NCI-H226 (cell line): ENCODE measurements at places on chromosomes 1 and 21.

- DNase-seq, result no peak
These were observed 106.4 kb downstream of the RGL1 start for GRCh38 chr1:183911285-183911684.

DNA sequence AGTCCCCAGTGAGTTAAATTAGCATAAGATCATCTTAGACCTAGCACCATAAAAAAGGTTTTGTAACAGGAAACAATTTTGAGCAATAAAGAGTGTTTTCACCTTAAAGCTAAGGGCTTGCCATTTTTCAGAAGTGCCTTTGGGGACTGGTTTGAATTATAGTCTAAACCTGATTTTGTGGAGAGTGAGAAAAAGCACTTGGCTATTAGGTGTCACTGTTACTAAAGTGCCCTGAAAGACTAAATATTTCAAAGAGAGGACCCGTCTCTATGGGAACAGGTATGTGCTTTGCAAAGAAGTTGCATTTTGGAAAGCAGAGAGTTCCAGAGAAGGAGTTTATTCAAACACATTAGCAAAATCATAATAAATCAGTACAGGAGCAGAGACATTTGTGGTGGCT, 9.1 kb downstream of the NTNG1 start:
- DNase-seq, result no peak

DNA sequence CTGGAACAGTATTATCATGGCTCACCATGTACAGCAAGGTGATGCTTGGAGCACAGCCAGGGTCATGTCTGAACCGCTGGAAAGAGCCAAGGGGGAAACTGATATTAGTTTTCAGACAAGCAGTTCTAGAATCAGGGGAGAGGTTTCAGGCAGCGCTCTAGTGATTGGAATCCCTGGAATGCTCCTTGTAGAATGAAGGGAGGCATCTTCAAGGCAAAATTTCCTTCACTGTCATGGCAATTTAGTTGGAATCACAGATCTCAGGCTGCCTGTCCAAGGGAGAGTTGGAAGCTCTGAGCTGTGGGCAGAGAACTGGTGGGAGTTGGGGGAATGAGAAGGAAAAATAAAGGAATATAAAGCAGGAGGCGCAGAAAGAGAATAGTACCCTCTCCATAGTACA, 737.1 kb downstream of the PTPRU start:
- DNase-seq, result no peak

DNA sequence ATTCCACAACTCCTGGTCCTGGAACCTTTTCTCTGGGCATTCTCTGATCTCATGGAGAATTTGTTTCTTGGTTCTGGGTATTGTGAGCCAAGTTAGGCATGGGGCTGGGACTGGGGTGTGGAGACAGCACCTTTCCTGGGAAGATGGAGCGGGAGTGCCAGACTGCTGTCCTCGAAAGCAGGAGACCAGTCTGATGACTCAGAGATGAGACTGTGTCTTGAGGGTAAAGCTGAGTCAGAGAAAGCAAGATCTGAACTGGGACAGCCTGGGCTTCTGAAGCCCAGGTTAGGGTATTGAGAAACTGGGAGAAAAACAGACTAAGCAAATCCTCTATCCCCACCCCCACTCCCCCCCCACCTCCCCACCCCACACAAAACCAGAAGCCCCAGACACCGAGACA, 2.2 kb upstream of the KANK4 start:
- DNase-seq, result peak; percentile 85

- DNase-seq, result no peak
These were observed 4.8 kb downstream of the ACP6 start for GRCh38 chr1:147665521-147665920.

GRCh38 chr1:221701570-221702186, 40.2 kb downstream of the DUSP10 start:
- no peak for DNase-seq

DNA sequence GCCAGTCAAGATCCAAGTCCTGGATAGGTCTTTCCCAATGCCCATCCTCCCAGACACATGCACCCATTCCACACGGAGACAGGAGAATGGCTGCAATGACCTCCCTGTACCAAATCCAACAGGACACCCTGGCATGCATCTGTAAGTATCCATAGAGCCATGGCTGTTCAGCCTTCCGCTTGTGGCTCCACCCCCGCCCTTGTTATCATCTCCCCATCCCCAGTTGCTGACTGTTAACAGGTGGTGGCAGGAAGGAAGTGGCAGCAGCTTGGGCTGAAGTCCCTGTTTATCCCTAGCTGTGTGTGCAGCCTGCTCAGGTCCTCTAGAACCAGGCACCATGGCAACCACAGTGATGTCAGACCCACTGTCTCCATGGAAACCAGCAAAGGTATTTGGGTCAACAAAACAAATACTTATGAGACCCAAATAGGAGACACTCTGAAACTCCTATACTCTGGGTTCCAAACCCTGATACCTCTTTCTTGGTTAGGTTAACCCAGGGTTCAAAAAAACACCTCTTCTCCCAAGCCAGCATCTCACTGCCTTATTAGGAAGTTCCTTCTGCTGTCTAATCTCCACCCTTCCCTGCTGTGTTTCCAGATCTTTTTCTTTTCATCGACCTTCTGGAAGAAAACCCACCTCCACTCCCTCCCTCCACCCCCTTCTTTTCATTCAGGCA, 721 bp downstream of the PBXIP1 start:
- DNase-seq, result peak; percentile 32

DNA sequence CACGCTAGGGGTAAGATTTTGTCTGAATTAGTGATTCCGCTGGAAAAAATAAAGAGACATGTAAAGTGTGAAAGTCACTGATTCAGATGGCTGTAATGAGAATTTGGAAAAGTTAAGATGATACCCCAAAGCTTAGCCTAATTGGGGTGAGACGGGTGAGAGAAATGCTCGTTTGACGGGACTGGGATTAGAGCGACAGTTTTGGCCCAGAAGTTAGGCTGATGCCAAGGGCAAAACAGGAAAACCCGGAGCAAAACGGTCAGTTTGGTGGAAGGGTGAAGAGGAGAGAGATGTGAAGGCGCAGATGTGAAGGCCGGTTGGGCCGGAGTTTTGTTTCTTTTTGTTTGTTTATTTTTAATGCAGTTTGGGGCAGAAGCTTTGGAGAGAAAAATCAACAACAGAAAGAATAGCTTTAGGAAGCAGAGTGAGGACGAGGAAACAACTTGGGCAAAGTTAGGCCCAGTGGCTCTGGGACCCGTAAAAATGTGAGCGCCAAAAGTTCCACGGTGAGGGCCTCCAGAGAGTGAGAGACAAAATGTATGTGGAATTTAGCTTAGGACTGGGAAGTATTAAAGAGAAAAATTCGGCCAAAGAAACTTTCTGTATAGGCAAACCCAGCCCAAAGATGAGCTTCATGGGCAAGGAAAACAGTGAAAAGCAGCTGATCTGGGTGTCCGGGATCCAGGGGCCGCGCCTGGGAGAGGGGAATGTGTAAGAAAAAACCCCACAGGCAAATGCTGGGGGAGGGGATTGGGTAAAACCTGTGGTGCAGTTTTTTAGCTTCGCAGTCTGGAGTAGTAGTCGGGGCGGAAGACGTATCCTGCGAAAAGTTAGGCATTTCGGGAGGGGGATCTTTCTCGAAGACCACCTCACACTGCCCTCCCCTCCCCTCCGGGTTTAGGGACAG, 1.2 kb downstream of the DMRTA2 start:
- no peak for DNase-seq

DNA sequence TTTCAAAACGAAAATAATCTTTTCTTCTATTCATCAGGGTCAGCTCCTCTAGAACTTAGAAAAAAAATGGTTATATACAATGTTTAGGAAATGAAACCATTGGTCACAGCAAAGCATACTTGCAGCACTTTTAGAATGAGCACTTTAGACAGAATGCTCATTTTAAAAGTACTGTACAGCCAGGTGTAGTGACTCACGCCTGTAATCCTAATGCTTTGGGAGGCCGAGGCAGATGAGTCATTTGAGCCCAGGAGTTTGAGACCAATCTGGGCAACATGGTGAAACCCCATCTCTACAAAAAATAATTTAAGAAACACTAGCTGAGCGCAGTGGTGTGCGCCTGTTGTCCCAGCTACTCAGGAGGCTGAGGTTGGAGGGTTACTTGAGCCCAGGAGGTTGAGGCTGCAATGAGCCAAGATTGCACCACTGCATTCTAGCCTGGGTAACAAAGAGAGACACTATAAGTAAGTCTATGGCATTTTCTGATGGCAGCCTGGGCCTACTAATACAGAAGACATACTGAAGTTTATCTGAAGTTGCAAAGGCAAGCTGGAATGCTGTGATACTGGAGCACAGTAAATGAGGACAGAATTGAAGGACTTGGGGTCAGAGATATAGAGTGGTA, 48.9 kb upstream of the ZNF326 start:
- peak; percentile 53 for DNase-seq

GRCh38 chr1:205348554-205349487, 7.9 kb downstream of the KLHDC8A start:
- peak; percentile 65 for DNase-seq

DNA sequence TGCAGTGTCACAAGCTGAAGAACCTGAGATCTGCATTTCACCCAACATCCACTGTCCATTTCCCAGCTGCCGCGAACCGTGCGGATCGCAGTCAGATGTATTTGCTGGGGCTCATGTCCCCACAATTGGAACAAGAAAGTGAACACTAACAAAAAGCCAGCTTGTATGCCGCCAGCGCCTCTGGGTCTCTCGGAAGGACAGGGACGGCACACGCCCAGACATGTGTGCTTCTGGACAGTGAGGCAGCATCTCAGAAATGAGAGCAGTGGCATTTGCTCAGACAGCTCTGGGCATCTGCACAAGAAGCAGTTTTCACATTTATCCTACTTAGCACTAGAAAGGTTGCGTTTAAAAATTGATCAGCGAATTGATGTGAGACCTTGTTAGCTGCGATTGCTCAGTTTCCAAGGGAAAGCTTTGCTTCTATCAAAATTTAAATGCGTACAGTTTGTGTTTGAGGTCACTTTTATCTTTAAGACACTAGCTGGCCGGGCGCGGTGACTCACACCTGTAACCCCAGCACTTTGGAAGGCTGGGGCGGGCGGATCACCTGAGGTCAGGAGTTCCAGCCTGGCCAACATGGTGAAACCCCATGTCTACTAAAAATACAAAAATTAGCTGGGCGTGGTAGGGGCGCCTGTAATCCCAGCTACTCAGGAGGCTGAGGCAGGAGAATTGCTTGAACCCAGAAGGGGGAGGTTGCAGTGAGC, 28.7 kb downstream of the KCNAB2 start:
- DNase-seq, result no peak

DNA sequence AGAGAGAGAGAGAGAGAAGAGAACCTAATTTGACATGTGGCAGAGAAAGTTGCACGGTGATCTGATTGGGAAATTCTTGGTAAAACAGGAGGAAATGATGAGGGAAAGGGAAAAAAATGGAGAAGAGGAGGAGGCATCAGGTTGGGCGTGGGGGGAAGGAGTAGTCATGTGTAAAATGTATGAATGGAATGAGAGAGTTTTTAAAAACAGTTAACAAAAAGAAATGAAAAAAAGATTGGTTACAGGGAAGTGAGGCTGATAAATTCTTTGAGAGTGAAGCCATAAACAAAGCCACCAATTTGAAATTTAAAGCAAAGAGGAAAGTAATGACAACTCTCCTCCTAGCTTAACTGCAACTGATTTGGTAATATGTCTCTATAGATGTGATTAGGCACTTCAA, 409.2 kb downstream of the USH2A start:
- DNase-seq, result no peak

GRCh38 chr1:60359431-60359830, 285.9 kb upstream of the C1orf87 start:
- DNase-seq, result no peak

DNA sequence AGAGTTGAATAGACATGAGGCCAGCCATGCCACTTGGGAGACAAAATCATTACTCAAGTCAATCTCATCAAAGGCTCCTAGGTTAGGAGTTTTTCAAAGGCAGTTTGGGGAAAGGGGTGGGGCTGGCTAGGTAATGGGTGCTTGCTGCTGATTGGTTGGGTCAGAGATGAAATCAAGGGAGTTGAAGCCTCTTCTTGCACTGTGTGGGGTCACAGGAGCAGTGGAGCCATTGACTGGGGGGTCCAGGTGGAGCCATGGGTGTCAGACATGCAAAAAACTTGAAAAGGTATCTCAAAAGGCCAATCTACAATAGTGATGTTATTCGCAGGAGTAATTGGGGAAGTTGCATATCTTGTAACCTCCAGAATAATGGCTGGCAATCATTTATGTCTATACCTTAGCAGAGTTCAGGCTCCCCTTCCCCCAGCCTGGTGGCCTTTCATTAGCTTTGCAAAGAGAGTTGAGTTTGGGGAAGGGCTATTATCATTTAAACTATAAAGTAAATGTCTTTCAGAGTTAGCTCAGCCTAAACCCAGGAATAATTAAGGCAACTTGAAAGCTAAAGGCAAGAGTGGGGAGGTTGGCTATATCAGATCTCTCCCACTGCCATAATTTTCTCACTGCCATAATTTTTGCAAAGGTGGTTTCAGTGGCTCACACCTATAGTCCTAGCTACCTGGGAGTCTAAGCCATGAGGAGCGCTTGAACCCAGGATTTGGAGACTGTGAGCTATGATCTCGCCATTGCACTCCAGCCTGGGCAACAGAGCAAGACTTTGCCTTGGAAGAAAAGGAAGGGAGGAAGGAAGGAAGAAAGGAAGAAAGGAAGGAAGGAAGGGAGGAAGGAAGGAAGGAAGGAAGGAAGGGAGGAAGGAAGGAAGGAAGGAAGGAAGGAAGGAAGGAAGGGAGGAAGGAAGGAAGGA, 7.8 kb upstream of the PINK1 start:
- DNase-seq, result no peak

- DNase-seq, result no peak
These were observed 11.7 kb downstream of the NDC1 start for GRCh38 chr1:53826367-53826766.

- DNase-seq, result peak; percentile 90
These were observed 34.2 kb downstream of the TNFRSF8 start for GRCh38 chr1:12097321-12097720.

DNA sequence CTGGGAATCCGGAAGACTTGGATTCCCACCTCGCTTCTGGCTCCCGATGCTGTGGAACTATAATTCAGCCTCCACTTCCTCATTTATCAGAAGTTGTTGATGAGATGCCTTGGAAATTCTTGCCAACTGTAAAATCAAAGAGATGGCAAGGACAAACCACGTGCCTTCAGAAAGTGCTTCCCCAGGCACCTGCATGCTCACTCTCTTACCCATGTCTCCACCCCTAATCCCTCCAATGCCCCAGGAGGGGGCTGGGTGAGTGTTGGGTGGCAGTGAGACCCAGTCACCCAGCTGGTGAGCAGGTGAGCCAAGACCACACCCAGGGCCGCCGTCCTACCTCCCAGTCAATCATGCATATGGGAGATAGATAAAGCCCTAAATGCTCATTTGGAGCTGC, 160.8 kb downstream of the PSMG1 start:
- DNase-seq, result no peak

DNA sequence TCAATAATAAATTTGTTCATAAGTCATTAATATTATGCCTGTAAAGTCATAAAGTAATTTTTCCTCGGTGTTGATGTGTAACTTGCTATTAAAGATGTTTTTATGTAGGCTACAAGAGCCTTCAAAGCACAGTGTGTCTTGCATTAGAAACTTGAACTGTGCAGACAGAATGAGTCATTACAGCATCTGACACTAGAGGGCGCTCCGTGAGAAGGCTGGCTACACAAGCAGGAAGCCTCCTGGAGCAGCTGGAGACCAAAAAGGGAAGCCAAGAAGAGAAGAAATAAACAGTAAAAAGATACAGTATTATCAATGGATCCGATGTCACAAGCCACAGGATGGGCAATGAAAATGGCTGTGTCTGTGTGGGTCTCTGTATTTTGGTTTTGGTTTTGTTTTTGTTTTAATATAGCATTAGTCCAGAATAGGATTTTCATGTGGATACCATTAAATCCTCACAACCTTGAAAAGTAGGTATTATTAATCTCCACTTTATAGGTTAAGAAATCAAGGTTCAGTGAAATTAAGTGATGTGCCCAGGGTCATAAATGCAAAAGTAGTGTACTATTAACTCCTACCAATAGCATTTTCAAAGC, 16.1 kb upstream of the LRRC8D start:
- peak; percentile 36 for DNase-seq
